ENCODE measurements at places on chromosomes 5 and 9. TPM values are rescaled to one million over a fixed set of nuclear protein-coding genes. Genes with fewer than 3 reads are reported as not detected.

The CCL21 gene
- total RNA-seq = not detected

The INSL4 gene
- total RNA-seq = not detected

The ACOT12 gene
- not detected for total RNA-seq

The ZDHHC11B gene
- not detected for total RNA-seq

The JAKMIP2 gene
- total RNA-seq = 0.14 TPM

The MFAP3 gene
- total RNA-seq = 8.4 TPM

The RAD17 gene
- total RNA-seq = 26.2 TPM

The SLCO4C1 gene
- total RNA-seq = not detected

The C9orf153 gene
- 0.40 TPM for total RNA-seq

DNA sequence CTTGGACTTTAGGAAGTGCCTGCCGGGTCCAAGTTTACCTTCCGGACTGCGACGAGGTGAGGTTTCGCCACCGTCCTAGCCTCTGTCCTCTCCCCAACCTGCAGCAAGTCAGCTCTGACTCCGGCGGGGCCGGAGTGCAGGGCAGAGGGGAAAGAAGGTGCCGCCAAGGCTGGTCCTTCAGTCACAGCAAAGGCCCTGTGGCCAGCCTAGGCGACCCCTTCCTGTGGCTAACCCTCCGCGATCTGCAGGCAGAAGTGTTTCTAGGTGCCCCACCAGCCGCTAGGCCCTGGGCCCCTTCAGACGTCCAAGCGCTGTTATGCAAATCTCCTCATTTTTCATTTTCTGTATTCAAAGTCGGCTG, 11.1 kb upstream of the NKX2-5 start:
- no peak for DNase-seq

DNA sequence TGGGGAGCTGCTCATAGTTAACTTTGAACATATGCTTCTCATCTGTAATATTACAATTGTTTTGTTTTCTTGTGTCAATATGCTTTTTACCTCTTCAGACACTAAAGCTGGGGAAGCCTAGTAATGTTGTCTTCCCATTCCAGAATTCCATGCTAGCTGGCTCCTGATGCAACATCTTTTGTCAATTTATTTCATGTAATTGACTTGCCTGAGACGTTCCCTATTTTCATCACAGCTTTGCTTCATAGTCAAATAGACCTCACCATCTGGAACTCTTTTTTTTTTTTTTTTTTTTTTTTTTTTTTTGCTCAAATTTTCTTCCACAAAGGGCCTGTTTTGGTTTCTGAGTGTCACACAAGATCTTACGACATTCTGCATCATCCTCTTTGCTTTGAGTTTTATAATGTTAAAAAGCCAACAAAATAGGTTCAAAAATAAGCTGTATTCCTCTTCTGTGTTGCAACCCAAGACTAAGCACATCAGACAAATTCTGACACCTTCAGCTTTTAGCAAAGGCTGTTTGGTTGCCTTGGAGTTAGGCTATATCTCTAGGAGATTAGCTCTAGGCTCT, 235.2 kb downstream of the NR3C1 start:
- no peak for DNase-seq

- peak; percentile 44 for DNase-seq
Observed at GRCh38 chr9:123544007-123544827, 188.2 kb downstream of the CRB2 start.

DNA sequence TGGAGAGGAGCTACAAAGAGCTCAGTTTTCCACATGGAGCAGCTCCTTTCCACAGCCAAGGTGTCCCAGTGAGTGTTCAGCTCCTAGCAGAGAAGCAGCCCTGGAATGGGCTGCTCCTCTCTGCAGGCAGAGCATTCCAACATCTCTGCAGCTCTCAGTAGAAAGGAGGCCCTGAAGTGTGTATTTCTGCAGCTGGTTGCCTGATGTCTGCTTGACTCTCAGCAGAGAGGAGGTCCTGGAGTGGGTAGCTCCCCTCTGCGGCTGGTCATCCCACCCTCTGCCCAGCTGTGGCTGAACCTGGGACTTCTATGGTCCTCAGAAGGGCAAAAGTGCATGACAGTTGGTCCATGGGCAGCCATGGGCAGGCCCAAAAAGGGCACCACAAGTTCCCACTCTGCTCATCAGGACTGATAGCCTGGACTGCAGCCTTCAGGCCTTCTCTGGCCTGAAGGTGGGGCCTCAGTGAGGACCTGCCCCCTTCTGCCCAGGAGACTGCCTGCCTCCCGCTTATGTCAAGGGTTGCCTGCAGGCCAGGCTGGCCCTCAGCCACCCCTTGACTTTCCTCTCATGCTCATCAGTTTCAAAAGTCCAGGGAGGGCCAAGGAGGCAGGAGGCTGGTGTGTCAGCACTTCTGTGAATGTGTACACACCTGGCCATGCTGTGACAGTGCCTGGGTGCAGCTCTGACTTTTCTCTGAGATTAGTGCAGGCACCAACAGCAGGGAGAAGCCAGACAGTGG, 605.9 kb upstream of the FAM174A start:
- DNase-seq = no peak

DNA sequence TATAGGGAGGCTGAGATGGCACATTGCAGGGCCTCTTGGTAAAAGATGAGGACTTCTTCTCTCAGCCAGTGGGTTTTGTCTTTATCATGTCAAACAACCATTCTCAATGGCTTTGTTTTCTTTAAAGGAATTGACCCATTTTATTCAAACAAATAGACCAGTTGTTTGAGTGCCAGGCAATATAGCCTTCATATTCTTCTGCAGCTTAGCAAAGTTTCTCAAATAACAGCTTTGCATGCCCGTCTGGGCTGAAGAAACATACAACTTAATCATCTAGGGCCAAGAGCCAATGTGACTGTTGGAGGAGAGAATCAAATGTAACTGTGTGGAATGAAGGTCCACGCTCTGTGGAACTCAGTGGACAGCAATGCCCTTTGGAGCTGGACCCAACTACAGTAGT, 57.4 kb upstream of the ADRA1B start:
- no peak for DNase-seq

DNA sequence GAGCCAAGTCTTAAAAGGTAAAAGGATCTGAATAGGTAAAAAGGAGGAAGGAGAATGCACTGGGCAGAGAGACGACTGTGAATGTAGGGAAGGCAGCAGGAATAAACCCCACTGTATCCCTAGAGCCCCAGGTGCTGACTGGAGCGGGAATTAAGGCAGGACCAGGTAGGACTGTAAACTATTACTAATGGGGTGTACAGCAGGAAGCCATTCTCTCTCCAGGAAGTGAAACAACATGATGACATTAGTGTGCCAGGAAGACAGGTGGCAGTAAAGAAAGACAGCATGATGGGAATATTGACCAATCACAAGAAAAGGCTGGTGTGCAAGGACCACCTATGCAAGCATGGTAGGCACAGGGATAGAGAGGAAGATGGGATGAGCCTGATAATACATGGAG, 433.0 kb downstream of the DNAH5 start:
- no peak for DNase-seq

DNA sequence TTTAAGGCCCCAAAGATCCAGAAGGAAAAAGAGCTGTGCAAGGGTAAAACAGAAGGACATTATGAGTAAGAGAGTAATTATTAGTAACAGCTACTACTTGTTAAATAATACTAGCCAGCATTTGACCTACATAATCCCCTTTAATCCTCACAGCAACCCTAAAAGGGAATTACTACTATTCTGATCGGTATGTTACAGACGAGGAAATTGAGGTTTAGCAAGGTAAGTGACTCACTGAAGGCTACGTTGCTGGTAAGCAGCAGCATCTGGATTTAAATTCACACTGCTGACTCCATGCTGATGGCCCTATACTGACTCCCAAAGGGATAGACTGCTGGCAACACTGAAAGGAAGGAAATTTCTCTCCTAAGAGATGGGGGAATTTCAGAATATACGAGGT, 3.7 kb upstream of the FSD1L start:
- DNase-seq = no peak

- DNase-seq = no peak
Observed at GRCh38 chr5:65015767-65016166, 247.0 kb downstream of the CWC27 start.

- no peak for DNase-seq
Observed at GRCh38 chr5:80759866-80760577, 105.2 kb upstream of the DHFR start.

GRCh38 chr5:23284656-23285055, 222.8 kb upstream of the PRDM9 start:
- no peak for DNase-seq

DNA sequence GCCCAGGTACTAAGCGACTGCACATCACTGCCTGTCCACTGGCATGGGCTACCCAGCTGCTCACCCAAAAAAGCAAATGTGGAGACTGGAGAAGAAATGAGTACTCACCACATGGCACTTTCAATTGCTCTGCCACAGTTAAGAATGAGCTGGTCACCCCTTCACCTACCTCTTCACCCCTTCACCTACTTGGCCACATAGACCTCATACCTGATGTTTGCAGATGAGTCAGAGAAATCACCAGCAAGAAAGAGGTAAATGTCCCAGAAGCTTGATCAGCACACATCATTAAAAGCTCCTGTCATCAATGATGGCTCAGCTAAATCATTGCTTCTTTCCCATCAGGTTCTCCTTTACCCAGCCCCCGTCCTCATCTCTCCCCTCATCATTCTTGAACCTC, 7.6 kb upstream of the PRUNE2 start:
- DNase-seq = no peak

DNA sequence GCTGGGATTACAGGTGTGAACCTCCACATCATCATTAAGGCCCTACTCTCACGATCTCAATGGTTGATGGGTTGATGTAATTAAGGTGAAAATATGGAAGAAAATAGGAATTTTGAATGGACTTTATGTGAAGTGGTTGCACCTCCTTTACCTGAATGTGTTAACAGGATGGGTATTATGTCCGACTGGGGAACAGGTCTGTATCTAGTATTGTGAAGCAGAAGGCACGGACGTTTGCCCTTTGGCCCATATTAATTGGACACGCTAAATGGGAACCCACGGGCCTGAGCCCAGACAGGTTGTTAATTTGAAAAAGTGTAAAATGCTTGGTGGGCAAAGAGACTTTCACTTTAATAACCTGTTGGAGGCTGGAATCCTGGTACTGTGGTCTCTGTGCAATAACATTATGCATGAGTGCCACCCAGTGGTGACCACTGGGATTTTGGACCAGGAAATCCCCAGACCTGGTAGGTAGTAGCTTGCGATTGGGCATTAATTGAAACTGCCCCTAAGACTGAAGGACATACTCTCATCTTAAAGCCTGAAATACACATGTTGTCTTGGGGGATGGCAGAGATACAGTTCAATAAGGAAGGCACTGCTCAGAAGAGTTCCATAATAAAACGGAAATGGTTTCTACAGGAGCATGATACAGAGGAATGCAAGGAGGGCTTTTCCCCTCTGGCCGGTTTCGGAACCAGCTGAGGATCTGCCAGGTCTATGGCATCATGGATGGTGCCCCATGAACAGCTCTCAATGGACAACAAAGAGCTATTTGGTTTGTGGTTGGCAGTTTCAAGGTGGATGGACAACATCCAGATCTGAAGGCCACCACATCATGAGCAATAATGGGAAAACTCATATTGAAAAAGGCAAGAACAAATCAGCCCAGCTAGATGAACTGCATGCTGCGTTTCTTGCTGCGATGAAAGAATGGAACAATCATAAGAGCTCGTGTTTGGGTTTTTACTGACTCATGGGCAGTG, 26.2 kb upstream of the BICD2 start:
- peak; percentile 85 for DNase-seq

DNA sequence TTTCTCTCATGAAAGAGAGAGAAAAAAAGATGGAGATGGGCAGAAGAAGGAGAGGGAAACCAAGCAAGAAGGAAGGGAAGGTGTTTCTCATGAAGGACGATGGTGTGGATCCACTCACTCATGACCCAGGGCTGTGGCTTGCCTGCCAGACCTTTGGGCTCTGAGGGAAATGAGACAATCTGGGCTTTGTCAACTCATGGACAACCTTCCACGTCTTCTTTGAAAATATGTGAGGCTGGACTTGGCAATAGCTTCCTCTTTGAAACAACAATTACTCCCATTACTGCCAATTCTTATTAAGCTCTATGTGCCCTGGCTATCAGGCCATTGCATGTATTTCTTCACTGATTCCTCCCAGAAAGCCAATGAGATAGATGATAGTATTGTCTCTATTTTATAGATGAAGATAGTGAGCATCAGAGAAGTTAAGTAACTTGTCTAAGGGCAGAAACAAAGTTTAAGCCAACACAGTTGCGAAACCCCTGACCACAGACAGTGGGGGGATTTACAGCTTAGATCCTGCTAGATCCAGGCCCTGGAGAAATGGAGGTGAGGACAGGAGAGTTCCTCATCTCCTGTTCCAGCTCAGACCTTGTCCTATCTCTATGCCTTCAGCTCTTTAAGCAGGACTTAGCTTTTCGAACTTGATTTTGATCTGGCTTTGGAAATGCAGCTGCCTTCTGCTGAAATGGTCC, 132.4 kb downstream of the GCNT1 start:
- no peak for DNase-seq

- DNase-seq = no peak
Observed at GRCh38 chr5:98292496-98292895, 481.0 kb upstream of the RGMB start.

DNA sequence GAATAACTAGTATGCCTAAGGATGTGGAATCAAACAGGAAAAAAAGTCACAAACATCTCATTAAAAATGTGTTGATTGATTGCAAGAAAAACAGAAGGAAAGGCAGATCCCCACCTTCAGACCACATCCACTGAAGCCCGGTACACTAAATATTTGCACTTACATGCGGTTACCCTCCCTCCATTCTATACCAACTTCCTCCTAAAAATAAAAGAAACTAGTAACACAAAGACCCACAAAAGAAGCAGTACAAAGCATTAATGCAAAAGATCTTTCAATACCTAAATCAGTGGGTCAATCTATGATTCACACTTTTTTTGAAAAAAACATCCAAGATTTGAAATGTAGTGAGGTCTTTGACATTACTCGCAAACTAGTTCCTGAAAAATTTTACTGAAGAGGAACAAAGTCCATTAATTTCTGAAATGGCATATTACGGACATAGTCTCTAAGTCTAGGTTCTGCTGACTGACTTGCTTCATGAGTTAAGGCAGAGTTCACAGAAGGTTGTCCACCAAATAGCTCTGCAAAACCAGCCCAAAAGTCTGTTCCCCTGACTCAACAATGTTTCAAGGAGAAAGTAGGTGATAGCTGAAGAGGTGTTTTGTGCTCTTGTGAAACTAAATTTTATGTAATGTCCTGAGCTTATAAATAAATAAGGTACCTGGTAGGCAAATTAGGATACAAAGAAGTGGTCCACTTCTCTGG, 100.7 kb downstream of the PAM start:
- DNase-seq = no peak

DNA sequence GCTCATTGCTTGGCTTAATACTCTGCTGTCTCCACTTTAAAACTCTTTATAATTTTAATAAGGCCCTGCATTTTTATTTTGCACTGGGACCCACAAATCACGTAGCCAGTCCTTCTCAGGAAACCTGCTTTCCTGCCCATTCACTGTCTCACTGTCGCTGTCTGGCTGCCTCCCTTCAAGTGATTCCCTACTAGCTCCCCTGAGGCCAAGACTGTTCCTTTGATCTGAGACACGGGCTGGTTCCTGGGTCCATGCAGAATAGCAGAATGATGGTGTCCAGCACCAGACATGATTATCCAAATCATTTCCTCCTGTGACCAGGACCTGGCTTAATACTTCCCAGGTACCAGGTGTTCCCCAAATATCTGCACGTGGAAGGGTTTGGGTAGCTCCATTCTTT, 597.1 kb upstream of the KLF4 start:
- DNase-seq = no peak

Measured in activated naive CD4-positive, alpha-beta T cell treated with anti-CD3 and anti-CD28 coated beads for 36 hours (primary cell).